ENCODE measurements at places on chromosomes 1 and 21.

- DNase-seq = no peak
Observed at GRCh38 chr21:45414396-45415187, 9.6 kb downstream of the COL18A1 start.

DNA sequence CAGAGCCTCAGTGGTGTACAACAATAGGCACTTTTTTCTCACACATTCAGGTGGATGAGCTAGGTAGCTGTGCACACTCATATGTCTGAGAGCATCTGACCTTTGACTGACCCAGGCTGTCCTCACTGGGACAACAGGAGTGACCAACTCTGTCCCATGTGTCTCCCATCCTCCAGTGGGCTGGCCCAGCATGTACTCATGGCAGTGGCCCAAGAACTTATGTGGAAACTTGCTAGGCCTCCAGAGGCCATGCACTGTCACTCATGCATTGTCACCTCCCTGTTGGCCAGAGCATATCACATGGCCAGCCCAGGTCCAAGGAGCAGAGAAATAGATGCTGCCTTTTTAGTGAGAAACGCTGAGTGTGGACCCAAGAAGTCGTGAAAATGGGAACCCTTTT is 158.8 kb downstream of the IGSF21 start:
- no peak for DNase-seq

- no peak for DNase-seq
Observed at GRCh38 chr1:74690909-74691308, 17.3 kb upstream of the ERICH3 start.

DNA sequence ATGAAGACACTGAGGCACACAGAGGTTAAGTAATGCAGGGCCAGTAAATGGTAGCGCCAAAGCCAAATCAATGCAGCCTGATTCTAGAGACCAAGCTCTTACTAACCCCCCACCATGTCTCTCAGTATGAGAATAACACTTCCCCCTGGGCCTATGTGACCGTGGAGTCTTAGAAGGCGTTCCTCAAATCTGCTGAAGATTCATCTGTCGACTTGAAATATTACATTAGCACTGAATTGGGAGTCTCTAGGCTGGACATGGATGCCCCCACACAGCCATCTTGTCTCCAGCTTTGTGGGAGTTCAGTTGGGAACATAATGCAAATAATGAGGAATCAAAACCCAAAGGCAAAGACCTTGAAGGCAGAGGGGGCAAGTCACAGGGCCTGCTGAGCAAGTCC is 117.9 kb upstream of the HMGB4 start:
- DNase-seq = no peak

- no peak for DNase-seq
Observed at GRCh38 chr1:186076006-186076405, 299.0 kb downstream of the TPR start.

- DNase-seq = no peak
Observed at GRCh38 chr21:32481875-32482408, 69.4 kb downstream of the EVA1C start.

DNA sequence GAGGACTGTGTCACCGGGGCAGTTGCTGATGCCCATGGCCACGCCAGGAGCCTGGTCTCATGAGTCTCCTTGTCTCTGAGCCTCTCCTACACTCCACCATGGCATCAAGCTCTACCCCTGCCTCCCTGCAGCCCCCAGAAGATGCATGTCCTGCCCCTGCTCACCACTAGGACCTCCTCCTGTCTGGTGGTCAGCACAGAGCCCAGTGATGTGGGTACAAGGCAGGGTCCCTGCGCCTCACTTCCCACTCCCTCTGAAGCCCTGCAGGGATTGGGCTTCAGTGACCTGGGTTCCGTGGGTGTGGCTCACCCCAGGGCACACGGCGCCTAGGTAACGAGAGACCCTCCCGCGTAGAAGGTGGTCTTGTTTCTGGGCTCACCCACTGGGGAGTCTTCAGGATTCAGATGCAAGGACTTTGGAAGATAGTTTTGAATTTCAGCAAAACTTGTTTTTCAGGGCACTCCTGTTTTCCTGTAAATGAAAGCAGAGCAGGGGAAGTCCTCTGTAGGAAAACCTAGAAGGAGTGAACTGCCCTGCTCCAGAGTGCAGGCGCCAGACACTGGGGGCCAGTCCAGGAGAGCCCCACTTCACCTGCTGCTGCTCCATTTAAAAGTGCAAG is 2.8 kb downstream of the COL18A1 start:
- DNase-seq = no peak

GRCh38 chr21:39796466-39796865 is 51.5 kb downstream of the IGSF5 start:
- no peak for DNase-seq

DNA sequence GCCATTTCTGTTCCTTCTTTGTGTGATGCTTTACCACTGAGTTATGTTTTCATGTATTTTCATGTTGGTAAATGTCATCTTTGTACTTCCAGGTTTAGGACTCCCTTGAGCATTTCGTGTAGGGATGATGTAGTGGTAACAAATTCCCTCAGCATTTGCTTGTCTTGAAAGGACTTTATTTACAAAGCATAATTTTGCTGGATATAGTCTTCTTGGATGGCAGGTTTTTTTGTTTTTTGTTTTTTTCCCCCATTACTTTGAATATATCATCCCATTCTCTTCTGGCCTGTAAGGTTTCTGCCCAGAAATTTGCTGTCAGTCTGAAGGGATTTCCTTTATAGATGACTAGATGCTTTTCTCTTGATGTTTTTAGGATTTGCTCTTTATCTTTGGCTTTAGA is 133.4 kb downstream of the PCBP3 start:
- DNase-seq = no peak

- DNase-seq = no peak
Observed at GRCh38 chr21:45574081-45574501, 31.9 kb upstream of the SLC19A1 start.

DNA sequence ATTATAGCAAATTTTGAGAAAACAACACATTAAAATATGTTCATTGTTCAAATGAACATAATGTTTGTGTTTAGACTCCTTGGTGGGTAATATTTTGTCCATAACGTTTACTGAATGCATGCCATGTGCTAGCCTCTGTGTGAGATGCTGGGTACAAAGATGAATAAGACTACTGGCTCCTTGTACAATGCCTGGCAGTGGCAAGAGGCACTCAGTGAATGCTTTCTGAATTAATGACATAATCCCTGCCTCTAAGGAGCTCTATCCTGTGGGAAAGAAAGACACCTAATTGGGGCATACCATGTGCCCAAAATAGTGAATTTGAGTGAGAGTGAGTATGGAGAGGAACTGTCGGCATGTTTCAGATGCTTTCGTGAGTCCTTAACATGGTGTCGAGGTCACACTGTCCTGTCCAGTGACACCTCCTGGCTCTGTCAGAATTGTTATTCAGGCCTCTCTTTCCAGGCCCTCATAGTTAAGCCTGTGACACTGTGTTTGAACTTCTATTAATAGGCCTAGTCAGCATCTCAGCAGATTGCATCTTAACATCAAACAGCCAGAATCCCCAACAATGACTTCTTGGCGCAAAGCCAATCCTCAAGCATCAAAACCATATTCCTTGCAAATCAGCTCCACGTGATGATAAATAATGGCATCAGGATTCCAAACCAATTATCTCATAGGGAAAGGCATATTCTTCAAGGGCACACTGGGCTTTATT is 32.8 kb upstream of the S1PR1 start:
- DNase-seq = no peak

GRCh38 chr1:226934483-226935237 is 5.4 kb upstream of the COQ8A start:
- DNase-seq = no peak
